ENCODE measurements at places on chromosomes 3 and 15.

- no peak for DNase-seq
Measured at GRCh38 chr15:98537516-98538060, 110.8 kb upstream of the IGF1R start.

DNA sequence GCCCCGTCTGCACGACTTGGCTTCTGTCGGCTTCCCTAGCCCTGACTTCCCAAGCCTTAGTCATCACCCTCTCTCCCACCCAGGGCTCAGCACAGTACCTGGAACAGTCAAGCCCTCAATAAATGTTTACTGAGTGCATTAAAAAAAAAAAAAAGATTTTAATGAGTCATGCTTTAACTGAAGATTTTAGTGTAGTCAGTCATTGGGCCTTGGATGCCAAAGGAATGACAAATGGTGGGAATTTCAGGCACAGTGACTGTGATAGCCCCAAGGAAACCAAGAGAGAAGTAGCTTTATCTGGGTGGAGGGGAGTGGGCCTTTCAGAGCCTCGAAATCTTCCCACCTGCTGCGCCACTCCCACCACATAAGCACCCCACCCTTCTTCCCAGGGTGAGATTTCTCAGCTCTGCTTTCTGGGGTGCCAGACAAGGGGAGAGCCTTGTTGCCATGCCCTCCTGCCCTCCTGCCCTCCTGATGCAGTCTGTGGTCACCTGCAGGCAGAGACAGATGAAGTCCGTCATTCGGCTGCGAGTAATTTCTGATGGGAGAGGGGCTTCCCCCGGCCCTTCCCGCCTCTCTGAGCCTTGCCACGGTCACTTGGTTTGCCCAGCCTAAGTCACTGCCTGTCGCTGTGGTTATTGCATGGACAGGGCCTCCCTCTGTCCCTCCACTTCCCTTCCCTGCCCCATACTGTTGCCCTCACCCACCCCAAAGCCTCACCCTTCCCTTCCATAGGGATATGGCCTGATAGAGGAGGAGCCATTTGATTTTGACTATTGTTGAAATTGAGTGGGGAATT lies 41.8 kb downstream of the SMAD3 start:
- no peak for DNase-seq

DNA sequence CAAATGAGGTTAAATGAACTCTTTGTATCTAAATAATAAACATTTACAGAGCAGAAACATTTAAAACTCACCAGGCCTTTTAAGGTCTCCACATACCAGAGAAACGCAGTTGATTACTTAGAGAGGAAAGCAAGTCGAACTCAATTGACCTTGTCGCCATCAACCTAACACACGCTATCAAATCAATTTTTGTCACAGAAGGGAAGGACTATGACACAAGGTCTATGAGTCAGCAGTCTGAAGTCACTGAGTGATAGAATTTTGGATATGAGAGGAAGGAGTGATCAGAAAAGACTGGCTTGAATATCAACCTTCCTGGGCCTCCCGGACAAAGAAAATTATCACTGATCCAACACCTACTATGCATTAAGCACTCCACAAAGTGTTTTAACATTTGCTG lies 514.4 kb upstream of the ZNF385D start:
- DNase-seq = no peak

DNA sequence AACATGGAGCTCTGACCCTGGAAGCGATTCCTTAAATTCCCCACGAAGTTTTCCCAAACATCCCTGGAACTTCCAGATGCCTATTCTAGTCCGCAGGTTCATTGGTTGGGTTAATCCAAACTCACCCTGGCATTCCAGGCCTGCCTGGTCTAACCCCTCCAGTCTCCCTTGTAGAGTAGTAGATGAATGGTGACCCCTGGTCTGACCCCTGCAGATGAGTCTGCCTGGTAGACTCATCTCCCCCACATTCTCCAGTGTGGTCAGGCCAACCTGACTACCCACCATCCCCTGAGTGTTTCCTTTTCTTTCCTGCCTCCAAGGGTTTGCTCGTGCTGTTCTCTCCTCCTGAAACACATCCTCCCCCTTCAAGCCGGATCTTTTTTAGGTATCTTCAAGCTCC lies 10.8 kb upstream of the HRH1 start:
- DNase-seq = no peak

DNA sequence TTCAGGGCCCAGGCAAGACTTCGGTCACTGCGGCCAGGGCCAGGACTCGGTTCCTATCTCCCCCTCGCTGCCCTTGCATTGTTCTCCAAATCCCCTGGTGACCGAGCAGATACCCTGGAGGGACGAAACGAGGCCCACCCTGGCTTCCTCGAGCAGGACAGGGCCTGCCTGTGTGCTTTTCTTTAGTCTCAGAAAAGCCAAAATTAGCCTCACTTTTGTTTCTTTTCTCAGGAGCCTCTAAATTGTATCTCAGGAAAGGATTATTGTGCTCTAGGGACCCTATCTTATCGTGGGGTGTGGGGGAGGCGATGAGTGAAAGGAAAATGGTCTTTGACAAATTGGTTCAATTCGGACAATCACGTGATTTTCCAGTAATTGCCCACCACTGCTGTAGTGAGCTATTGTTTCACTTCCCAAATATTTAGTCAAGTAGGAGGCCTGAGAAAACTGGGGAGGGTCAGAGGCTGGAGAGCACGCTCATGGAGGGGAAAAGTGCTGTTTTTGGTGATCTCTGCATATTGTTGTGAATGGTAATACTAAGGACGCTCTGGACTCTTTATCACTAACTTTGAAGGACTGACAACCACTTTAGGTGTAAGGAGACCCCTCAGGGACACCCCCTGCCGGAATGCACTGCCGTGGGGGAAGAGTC lies 61.6 kb downstream of the TMEM44 start:
- DNase-seq = no peak

DNA sequence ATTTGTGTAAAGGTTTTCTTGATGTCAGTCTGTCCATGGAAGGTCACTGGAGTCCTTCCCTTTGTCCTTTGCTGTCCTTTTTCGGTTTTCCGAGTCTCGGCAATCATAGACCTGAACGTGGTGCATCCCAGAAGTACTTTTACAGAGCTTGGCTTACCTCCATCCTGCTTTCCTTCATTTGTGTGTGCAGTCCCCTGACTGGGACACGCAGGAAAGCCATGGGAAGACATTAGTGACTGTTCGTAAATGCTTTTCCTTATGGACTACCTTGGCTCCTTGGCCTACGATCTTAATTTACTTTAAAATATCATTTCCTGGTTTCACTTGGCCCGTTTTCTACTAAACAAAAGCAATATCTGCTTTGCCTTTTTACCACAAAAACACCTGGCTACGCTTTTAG lies 328.4 kb upstream of the RARB start:
- DNase-seq = no peak

DNA sequence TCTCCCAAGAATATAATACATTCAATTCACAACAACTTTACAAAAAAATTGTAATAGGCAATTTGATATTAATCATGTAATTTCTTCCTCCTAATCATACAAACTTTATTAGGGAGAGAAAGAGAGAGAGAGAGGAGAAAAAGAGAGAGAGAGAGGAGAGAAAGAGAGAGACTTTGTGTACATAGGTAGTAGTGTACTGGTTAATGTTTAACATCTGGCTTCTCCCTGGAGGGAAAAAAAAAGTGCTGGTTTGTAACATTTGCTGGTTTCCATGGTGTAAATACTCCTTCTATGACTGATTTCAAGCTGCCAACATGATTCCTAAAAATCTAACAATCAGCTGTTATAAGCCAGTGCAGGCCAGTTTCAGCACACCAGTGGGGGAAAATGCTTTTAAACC lies 98.0 kb upstream of the ARHGEF26 start:
- no peak for DNase-seq

DNA sequence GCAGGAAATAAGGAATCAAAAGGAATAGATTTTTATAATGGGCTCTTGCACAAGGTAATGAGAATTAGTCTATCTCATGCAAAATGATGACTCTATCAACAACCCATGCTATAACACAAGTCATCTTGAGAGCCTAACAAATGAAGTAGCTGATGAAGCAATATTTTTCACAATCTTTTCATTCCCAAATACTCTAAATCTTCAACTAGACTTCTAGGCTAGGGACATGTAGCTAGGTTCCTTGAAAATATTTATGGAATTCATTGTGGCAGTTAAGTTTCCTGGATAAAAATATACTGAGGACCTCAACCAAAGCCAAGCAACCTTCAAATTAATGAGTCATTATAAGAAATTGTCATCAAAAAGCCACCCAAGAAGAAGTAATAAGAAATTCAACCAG lies 55.4 kb downstream of the DCBLD2 start:
- DNase-seq = no peak

DNA sequence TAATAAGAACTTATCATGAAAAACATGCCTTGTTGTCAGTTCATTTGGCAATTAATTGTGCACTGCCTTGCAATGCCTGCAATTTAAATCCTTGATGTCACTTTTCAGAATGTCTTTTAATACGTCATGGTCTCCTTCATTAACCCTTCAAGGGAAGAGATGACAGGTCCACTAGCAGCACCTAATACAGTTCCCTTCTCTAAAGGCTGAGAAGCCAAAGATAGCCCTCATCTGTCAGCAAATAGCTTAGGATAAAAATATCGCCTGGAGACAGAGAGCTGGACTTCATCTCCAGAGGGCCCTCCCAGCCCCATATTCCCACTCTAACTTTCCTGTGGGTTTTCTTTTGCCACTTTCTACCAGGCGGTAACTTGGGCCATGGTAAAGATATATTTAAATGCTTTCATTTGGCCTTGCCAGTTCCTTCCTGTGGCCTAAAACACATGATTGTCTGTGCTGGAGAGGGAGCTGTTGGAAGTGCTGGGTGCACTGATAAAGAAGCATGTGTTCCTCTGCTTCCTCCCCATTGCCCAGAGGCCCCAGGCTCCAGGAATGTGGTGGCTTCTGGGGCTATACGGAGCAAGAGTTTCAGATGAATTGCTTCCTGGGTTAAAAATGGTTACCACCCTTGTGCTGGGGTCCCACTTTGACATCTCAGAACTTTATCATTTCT lies 76.3 kb upstream of the UMPS start:
- DNase-seq = no peak

- no peak for DNase-seq
Measured at GRCh38 chr15:23648920-23649515, 1.4 kb upstream of the MAGEL2 start.

- no peak for DNase-seq
Measured at GRCh38 chr15:81540909-81541308, 166.9 kb upstream of the TMC3 start.

- DNase-seq = no peak
Measured at GRCh38 chr15:93265111-93265556, 176.1 kb upstream of the RGMA start.

DNA sequence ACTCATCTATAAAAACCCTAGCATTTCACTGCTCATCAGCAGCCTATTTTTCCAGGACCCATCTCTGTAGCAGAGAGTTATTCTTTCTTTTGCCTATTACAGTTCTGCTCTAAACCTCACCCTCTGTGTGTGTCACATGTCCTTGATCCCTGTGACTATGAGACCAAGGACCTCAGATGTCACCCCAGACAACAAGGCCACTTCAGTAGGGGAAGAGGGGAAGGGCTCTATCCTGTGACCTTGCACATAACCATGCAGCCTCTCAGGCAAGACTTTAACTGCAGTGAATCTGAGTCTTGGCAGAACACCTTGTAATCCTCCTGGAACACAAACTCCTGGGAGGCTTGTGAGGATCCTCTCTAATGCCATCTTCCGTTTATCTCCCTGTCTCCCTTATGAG lies 4.4 kb upstream of the ZNF589 start:
- DNase-seq = no peak

GRCh38 chr15:83449250-83449671 lies 2.1 kb downstream of the SH3GL3 start:
- no peak for DNase-seq

DNA sequence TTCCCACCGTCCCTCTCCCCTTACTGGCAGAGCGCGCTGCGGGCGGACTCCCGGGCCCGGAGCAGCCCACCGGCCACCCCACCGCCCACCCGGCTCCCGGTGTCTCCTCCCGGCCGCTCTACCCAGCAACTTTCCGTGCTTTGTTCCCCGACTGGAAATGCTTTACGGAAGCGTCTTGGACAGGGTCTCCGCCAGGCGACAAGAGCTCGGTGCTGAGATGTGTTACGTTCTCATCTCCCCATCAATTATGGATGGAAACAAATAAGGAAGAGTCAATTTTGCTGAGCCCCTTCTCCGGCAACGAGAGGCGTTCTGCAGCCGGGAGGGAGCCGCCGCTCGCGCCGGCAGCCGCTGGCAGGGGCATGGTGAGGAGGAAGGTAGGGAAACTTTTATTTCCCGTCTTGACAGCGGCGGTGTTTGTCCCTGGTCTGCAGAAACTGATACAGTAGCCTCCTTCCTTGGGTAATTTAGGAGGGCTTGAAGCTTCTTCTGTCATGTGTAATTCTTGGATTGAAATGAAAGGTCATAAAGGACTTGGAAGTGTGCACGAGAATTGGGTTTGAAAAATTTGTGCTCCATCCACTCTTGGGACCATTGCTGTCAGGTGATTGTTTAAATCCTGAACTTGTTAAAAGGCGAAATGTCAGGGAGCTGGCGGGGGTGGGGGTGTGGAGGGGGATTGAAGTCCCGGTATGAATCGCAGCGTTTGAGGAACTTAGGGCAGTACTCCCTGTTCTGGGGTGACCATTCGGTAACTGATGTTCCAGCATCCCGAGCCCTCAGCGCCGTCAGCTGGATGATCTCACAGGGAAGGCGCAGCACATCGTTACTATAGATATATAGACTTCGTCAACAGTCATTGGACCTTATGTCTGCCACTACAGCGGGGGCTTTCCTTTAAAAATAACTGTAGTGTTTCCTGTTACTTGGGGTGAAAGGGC lies 1.5 kb downstream of the SEMA6D start:
- no peak for DNase-seq

GRCh38 chr15:89864958-89865739 lies 28.6 kb downstream of the AP3S2 start:
- DNase-seq = no peak

- DNase-seq = no peak
Measured at GRCh38 chr3:5068531-5069050, 53.5 kb upstream of the ARL8B start.

DNA sequence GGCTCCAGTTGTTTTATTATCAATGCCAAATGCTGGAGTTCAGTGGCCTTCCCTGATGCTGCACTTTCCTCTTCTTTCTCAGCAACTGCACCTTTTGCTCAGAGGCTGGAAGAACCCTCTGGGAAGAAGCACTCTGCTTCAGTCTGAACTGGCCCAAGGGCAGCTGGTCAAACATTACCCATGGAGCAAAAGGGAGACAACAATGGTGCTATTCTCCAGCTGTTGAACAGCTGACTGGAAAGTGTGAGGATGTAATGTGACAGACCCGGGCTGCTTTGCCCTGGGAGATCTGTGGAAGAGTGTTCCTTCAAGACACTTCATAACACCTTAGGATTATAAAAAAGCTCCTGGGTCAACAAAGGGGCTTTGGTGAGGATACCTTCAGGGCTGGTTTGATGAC lies 84.9 kb downstream of the EPHB1 start:
- DNase-seq = no peak

Measured in stimulated activated CD4-positive, alpha-beta T cell treated with anti-CD3 and anti-CD28 coated beads, Interleukin-1b, Interleukin-23, amount 100 ng/mL, for 1 hour (primary cell).